ENCODE measurements at places on chromosomes 1 and 21.

- DNase-seq, result no peak
Observed at GRCh38 chr1:19058476-19058797, 102.0 kb upstream of the IFFO2 start.

GRCh38 chr1:59767119-59767518, 47.6 kb upstream of the HOOK1 start:
- DNase-seq, result no peak

- DNase-seq, result peak; percentile 64
Observed at GRCh38 chr1:33633019-33633801, 160.8 kb downstream of the ZSCAN20 start.

DNA sequence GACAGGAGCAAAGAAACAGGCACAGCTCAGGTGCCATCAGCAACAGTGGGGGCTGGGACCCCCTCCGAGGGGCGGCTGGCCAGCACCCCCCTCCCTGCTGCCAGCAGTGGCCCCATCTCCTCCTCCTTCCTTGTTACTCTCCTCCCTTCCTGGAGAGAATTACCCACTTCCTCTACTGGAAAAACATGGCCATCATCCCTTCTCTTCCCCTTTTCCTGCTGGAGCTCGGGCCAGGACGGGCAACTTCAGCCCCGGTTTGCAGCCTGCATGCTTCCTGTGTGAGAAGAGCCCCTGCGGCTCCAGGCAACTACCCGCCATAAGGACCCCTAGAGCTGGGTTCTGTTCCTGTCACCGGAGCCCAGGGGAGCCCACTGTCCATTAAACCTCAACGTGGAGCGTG, 17.6 kb downstream of the MEGF6 start:
- no peak for DNase-seq

GRCh38 chr1:200310824-200311223, 99.0 kb downstream of the ZNF281 start:
- DNase-seq, result no peak

DNA sequence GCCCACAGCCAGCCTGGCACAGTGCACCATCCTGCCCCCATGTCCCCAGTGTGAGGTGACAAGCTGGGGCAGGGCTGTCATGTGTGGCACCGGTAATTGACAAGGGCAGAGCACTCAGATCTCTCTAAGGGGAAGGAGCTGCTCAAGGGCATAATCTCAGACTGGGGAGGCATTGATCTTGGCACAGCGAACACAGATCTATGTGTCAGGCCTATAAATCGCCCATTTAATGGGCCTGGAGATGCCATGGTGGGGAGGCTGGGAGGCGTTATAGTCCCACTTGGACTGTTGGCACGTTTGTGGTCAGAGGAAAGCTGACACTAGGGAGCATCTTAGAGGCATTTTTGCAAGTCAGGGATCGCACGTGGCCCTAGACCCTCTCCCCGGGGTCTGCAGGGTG, 594.1 kb downstream of the PTPRU start:
- DNase-seq, result no peak

GRCh38 chr1:177772386-177772960, 197.4 kb downstream of the SEC16B start:
- no peak for DNase-seq

GRCh38 chr1:67696708-67697107, 11.7 kb downstream of the GADD45A start:
- no peak for DNase-seq

GRCh38 chr1:89611721-89612120, 21.2 kb upstream of the LRRC8C start:
- DNase-seq, result no peak

GRCh38 chr1:113207019-113207418, 134.0 kb downstream of the LRIG2 start:
- DNase-seq, result no peak

GRCh38 chr1:77516106-77516505, 166.4 kb downstream of the ZZZ3 start:
- DNase-seq, result no peak

- no peak for DNase-seq
Observed at GRCh38 chr1:169348383-169349036, 19.1 kb downstream of the NME7 start.

DNA sequence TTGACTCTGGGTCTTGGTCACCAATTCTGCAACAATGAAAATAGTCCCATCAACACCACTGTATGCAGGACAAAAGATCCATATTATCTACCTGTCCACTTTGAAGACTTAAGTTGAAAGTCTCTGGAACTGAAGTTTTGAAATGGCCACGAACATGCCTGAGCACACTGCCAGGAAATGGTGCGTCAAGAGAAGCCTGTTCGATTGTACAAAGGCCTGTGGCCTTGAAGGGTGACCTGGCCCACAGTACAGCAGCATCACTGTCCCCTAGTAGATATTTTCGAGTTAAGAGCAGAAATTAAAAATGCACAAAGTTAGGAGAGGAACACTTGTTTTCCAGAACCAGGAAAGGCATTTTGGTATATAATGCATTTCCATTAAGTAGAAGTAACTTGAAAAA, 78.5 kb downstream of the BACH1 start:
- DNase-seq, result no peak

GRCh38 chr1:157833145-157833544, 8.5 kb downstream of the CD5L start:
- DNase-seq, result no peak

GRCh38 chr1:200904772-200905171, 10.1 kb downstream of the INAVA start:
- no peak for DNase-seq

DNA sequence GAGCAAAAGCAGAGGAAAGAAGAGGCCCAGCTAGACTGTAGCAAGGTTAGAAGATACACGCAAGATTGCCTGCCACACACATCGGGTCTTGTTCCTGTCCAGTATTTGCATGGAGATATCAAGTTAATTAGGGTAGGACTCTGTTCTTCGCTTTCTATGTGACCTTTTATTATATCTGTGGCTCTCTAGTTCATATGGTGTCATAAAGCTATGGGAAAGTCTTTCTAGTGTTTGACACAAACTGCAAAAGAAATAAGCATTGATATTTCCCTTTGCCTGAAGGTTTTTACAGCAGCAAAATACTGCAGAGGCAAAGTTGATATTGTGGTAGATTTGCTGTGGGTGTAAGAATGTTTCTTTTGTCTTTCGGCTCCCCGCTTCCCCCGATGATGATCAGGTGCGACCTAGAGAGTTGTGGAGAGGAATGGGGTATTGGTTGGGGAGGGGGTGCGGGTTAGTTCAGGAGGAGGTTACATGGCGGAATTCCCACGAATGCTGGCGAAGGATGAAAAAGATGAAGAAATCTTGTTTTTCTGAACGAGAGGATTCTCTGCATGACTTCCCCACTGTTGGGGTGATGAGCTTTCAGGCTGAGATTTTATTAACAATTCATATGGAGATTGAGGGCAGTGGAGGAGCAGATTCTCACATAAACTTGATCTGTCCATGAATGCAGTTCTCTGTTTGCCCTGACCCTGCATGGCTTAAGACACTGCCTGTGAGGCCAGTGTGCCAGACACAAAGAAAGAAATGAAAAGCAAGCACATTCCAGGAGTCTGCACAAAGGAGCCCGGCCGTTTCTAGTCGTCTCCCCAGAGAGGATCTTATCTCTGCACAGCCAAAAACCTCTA, 550.2 kb downstream of the USP25 start:
- no peak for DNase-seq

GRCh38 chr21:28337315-28337714, 655.4 kb downstream of the LTN1 start:
- no peak for DNase-seq

DNA sequence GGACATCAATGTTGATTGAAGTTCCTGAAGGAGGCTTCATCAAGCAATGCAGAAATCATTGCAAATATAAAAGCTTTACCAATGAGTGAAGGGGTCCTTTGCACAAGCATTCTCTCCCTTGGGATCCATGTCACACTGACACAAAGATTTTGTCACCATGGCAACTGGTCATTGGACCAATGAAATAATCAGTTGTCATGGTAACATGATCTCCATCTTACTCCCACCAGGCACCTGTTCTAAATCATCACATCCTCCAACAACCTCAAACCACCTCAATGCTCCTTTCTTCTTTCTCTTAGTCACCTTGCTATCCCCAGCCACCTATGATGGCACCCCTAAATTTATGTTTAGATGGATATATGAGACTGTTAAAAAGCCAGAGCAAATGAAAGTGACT, 13.5 kb upstream of the FOXJ3 start:
- no peak for DNase-seq

GRCh38 chr21:28971171-28971570, 21.5 kb downstream of the LTN1 start:
- no peak for DNase-seq

DNA sequence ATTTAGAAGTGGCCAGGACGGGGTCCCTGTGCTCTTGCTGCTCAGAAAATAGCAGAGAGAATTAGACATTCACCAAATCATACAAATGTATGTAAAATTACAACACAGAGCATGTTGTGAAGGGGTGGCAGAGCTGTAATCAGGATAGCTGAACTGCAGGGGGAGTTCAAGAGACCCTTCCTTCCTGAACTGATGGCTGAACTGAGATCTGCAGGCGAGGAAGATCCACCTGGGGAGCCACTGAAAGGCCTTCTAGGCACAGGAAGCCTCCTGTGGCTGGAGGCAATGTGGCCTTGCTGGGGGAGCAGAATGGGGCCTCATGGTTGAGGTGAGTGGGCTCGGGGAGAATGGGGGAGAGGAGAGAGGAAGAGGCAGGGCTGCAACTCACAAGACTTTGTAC, 216.5 kb downstream of the PRDM2 start:
- DNase-seq, result no peak

DNA sequence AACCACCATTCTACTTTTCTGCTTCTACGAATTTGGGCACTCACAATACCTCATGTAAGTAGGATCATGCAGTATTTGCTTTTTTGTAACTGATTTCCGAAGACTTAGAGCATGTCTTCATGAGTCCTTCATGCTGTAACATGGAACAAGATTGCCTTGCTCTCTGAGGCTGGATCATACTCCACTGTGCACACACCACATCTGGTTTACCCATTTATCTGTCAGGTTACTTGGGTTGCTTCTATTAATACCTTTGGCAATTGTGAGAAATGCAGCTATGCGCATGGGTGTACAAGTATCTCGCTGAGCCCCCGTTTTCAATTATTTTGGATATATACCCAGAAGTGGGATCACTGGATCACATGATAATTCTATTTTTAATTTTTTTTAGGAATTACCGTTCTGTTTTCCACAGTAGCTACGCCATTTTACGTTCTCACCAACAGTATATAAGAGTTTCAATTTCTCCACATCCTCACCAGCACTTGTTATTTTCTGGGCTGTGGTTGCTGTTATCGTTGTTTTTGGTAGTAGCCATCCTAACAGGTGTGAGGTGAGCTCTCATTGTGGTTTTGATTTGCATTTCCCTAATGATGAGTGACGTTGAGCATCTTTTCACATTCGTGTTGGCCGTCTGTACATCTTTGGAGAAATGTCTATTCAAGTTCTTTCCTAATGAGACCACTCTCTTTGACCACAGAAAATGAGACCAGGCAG, 10.7 kb upstream of the SLC2A5 start:
- no peak for DNase-seq

- no peak for DNase-seq
Observed at GRCh38 chr21:37534431-37534830, 167.9 kb downstream of the DYRK1A start.

DNA sequence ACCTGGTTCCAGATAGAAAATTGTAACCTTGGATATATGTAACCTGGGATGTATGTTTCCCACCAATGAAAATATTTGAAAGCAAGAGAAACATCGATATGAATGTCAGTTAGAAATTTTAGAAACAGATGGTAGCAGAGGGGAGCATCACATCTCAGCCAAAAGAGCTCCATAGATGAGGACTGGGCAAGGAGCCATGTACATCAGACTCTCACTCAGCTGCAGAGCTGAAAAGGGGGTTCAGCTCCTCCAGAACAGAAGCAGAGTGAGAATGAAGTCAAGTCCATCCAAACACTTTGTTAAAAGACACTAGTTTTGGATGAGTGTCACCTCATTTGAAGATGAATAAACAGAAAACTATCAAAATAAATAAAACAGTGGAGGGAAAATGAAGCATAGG, 202.4 kb downstream of the HMCN1 start:
- no peak for DNase-seq

DNA sequence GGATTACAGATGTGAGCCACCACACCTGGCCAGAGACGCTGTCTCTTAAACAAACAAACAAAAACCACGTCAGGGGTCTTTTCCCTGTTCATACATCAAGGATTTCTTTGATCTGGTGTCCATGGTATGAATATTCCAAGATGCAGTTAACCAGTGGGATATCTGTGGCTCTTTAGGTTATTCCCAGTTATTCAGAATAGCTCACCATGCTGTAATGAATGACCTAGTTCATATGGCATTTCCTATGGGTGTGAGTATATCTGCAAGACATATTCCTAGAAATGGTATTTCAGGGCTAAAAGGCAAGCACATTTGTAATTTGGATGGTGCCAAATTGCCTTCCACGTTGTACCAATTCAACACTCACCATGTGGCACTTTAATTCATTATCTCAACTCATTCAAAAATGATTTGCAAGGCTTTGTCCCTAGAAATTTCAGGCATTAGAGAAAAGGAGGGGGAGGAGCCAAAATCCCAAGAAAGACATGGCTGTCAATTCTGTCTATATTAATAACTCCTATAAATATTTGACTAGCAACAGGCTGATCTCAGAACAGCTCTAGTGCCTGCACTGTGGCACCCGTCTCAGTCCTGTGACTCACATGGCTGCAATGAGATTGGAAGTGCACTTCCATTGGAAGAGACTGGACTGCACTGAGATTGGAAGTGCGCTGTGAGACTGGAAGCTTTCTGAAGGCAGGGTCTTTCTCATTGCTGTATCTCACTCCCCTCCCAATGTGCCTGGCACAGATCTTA, 6.0 kb upstream of the STMN1 start:
- DNase-seq, result no peak

GRCh38 chr1:225409051-225409450, 18.8 kb downstream of the LBR start:
- no peak for DNase-seq

DNA sequence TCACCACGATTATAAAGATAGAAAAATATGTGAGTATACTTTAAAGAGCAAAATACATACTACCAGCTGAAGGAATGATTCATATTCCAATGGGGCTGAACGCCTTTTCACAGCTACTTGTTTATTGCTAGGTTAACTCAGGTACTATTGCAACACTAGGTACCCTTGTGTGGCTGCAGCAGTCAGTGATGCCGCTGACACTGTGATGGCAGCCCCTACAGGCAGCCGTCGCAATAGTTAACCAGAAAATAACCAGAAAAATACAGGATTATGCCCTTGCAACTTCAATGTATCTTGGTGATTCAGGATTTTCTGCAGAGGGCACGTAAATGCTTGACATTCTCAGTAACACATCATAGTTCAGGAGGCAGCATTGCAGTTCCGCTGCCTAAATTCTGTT, 1.6 kb upstream of the MARK1 start:
- no peak for DNase-seq

DNA sequence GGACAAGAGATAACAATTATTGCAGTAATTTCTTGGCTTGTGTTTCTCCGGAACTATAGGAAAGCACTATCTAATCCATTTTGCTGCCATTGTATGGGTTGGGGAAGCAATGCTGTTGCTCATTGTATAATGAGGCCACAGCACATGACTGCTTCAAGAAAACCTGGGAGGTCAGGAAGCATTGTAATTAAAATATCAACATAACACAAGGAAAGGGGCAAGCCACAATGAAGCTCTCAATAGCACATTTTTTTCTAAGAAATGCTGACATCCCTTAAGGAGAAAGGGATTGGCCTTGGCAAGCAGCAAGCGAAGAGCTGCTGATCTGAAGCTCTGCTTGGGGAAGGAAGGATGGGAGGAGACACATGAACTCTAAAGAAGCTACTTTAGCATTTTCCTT, 44.0 kb downstream of the PLPP3 start:
- DNase-seq, result no peak

GRCh38 chr1:209577346-209577745, 6.2 kb upstream of the CAMK1G start:
- no peak for DNase-seq

- no peak for DNase-seq
Observed at GRCh38 chr1:40395190-40396175, 22.0 kb downstream of the SMAP2 start.
